ENCODE measurements at places on chromosomes 2 and 18.

DNA sequence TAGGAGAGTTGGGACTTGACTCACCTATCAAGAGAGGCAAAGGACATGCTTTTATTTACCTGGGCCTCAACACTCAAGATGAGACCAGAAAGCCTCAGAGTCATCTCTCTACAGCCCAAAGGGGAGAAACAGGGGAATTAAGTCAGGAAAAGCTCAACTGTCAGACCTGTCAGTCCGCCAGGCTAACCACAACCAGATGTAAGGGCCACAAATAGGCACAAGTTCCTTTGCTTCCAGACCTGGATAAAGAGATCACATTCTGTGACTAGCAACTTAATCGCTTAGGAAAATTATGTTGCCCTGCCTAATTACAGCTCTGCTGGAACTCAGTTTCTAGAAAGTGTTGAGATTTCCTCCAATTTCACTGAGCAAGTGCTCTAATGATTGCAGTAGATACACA, 67.9 kb downstream of the ANKRD44 start:
- no peak for DNase-seq

DNA sequence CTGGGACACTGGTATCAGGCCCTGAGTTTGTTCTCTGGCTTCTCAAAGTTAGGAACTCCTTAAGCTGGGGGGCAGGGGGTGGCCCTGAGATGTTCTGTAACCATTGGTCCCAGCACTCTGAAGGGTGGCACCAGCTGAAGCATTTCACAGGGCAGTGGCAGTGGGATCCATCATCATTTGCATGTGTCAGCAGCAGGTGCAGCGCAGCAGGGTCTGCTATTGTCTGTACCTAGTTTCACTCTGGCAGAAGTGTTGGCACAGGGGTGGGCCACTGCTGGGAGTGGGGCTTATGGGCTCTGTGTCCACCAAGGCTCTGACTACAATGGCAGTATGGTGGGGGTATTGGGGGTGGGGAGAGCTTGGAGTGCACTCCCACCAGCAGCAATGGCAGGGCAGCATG, 460.4 kb upstream of the ZNF804A start:
- no peak for DNase-seq

GRCh38 chr2:102334486-102334885, 21.1 kb upstream of the IL18R1 start:
- DNase-seq, result no peak

DNA sequence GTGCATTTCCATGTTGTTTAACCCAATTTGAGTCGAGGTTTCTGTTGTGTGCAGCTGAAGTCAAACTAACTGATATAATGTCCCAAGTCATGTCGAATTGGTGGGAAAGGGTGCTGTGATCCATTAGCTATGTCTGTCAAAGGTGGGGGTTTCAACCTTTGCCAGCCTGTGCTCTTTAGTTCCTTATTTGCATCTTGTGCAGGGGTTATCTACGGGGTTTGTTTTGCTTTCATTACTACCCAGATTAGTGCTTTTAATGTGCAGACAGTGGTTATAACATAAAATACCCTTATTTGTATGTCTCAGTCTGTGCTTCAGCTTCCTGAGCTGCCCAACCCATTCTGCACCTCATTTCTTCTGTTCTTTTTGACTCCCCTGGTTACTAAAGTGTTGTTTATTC, 271.9 kb upstream of the CXCR4 start:
- no peak for DNase-seq

DNA sequence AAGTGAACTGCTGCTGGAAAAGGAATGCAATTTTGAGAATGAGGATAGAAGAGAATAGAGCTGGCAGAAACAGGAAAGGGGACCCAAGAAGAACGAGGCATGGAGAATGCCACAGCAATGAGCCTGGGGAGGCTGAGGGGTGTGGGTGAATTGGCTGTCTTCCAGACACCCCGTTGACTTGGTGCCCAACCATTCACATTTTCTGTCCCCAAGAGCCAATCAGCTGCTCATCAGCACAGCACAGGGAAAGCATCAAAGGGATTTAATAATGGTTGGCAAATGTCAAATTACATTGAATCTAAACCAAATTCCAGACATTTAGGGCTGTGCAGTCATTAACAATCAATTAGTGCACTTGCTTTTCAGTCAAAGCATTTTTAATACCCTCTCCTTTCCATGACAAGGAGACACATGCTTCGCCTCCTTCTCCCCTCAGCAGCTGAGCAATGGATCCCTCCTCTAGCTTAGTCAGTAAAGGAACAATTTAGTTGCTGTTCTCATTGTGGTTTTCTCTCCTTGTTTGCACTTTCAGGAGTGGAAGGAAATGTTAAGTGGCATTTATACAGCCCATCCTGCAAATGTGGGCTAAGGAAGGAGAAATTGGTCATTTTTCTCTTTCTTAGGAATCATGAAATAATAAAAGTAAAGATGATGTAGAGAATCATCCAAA, 98.8 kb downstream of the KLF7 start:
- DNase-seq, result no peak

DNA sequence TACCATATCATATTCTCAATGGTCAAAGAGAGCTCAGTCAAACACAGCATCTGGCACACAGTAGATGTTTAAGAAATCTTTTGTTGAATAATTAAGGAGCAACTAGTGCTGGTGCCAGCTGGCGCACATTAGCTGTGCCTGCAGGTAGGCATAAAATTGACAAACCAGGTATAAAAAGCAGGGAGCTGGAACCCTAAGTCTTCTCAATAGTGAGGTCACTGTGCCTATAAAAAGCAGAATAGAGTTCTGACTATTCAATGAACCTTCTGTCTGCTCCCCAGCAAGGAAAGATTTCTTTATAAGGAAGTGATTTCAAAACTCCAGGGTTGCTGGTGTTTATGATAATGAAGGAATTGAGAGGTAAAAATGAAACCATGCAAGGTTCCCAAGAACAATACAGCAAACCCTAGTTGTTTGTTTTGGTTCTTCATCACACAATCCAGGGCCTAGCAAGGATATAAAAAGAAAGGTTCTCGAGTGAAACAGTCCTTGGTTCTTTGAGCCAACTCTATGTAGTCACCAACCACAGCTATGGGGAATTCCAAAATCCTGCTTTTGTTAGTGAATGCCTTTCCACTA, 76.1 kb downstream of the THADA start:
- no peak for DNase-seq

DNA sequence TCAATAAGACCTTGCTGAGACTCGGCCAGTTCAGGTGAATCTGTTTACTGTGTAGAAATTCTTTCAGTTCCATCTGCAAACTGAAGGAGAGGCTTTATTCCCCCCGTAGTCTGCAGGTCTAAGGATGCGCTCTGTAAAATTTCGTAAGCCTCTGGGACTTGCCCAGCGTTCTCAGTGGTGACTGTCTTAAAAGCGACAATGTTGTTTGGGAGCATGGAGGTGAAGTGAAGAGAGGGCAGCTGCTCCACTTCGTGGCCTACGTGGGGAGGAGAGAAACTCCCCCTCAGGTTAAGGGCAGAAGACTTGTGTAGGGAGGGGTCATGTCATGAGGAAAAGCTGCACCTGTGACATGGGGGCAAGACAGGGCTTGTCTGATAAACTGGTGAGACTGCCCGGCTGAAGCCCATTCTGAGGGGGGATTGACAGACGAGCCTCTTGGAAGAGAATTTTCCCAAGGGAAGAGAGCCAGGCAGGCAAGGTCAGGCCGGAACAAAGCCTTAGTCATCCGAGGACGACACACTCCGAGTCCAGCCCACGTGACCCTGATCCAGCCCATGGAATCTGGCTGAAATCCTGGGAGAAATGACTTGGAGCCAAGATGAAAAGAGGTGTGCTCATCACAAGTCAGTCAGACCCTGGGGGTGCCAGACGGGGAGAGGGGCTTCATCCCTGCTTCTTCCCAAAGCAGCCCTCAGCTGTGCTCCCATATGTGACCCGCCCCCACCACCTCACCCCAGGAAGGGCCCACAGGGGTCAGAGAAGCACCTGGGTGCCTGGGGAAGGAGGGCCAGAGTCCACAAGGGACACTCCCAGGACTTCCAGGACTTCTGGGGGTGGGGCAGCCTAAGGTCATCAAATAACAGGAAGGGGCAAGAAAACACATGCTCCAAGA, 88.5 kb upstream of the SH3BP4 start:
- no peak for DNase-seq

DNA sequence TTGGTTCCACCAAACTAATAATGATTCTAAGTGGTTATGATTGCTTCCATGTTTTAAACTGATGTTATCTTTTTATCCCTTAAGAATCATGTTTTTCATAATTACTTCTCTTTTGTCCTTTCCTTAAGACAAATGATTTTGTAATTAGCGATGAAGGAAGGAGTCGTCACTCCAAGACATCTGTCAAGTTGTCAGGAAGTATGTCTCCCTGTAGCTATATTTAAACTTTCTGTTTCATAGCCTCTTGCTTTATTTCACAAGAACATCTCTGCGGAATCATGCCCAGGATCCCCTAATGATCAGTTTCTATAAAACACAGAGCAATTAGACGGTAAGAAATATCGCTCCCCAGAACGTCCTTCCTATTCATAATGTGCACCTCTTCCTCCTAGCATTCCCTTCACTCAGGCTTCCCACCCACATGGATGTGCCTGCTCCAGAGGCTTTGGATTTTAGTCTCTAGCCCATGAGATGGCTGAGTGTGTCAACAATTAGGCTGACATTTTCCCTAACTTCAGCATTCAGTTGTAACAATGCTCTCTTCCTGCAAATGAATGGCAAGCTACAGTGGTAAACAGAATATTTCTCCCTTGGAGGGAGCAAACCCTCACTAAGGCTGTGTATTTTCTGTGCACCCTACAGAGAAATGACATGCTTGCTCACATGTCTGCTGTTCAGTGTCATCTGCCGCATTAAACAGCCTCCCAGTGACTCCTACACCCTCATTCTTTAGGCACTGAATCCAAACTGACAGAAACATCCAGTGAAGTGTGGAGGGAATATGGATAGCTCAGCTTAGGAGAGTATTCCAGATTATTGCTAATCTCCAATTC, 879.6 kb upstream of the CELF4 start:
- DNase-seq, result no peak

DNA sequence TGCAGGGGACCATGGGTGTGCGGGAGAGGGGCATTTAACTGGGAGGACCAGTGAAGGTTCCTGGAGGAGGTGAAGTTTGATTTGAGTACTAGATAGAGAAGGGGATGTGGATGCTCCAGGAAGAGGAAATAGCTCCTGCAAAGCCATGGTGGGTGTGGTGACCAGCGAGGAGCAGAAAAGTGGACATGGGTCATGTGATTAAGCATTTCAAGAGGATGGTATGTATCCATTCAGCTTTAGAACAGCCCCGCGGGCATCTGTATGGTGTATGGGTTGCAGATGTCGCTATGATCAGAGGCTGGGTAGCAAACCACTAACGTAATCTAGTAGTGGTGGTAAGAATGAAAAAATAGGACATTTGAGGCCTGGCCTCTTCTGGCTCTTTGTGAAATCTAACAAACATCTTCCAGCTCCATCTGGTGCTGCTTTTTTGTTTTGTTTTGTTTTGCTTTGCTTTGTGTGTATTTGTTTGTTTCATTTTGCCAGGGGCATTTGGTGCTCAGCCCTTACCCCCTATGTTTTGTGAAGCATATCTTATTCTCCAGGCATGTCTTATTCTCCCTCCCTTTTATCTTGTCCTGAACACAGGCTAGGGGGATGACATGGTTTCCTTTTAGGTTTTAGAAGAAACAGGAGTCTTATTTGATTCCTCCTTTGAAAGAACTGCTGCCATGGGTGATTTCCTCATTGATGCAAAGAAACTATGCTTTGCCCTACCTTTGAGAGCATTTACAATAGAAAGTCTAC, 226.1 kb downstream of the LRRTM1 start:
- DNase-seq, result no peak

GRCh38 chr18:35267161-35267651, 22.8 kb downstream of the ZSCAN30 start:
- DNase-seq, result peak; percentile 78

DNA sequence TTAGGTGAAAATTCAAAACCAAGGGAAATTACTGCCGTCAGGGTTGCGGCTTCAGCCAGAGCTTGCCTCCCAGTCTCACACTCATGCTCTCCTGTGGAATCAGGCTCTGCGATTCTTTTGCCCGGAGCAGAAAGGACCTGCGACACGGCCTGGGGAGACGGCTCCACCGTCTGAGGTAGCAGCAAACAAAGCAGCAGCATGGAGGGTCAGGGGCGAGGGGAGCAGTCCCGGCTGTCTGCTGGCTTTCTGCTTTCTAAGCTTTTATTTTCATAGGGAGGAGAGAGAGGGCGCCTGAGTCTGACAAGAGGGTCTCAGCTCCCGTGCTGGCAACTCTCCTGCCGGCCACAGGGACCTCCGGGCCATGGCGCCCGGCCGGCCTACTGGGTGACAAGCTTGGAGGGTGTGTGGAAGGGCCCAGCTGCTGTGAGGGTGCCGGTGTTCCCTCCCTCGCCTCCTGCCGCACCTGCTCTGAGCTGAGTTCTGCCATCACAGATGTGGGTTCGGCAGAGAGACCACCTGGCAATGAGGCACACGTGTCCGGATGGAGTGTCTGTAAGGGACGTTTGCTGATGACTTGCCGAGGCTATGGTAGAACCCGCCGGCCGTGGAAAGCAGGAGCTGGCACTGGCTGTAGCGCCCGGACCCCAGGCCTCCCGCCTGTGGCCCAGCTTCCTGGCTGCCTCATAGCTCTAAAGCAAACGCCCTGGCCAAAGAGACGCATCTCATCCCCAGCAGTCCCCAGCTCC, 66.2 kb upstream of the CTDP1 start:
- no peak for DNase-seq

- no peak for DNase-seq
Measured at GRCh38 chr2:236577481-236578410, 8.1 kb downstream of the ACKR3 start.

DNA sequence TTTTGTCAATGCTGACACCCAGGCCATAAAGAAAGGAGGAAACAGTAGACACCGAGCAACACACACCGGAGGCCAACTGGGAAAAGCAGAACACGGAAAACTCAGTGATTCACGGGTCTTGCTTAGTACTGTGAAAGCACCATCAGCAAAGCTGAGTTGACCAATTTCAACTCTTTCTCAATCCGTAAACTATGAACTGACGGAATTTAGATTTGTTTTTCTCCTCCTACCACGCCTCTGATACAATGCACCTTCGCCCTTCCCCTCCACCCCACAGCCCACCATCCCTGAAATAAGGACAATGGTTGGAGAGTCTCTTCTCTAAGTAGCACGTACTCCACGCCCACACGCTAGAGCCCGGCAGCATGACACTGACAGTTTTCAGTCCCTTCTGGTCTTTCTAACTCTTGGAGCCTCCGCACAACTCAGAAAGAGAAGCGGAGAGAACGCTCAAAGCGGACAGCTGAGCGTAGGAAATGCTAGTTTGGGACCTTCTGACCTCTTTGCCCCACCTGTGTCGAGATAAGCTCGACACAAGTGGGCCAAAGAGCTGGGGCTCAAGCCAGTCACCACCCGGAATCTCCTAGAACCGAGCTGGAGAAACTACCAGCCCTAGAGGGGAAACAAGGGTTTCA, 669 bp downstream of the LNPK start:
- peak; percentile 6 for DNase-seq

GRCh38 chr18:75159646-75160356, 49.1 kb downstream of the PTGR3 start:
- no peak for DNase-seq

DNA sequence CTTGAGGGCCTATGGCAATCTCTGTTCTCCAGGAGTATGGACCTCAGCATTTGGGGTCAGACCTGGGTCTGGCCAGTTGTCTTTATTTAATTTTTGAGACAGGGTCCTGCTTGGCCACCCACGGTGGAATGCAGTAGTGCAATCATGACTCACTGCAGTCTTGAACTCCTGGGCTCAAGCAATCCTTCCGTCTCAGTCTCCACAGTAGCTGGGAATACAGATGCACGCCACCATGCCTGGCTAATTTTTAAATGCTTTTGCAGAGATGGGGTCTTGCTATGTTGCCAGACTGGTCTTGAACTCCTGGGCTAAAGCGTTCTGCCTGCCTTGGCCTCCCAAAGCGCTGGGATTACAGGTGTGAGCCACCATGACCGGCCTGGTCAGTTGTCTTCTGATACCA, 46.4 kb upstream of the INHBB start:
- DNase-seq, result no peak

- DNase-seq, result no peak
Measured at GRCh38 chr2:190984595-190984994, 29.4 kb downstream of the STAT1 start.

All from CD8-positive, alpha-beta memory T cell (primary cell).